Right atrium auricular region (tissue), 2 donors: ENCODE measurements at places on chromosomes 3 and 15.

GRCh38 chr15:94230883-94231722 lies at the start of gene MCTP2:
TSS of gene MCTP2 (plus strand) at chr15:94231561. CDS start at chr15:94298266, 66,705 bp downstream.
- no peaks in the 10 kb centered on the region for H3K36me3 ChIP-seq
- peaks cover 17% of the 10 kb centered on the region for H3K4me1 ChIP-seq
- no peaks in the 10 kb centered on the region for H3K27me3 ChIP-seq
- peak within 1 kb of the TSS; percentile 33 for H3K4me3 ChIP-seq
- peak; percentile 68 for DNase-seq

- no peaks in the 10 kb centered on the region for H3K27me3 ChIP-seq
- DNase-seq = no peak
- peak overlapping the region; percentile 37 for H3K27ac ChIP-seq
- H3K4me3 ChIP-seq = no peak overlapping the region
- no peaks in the 10 kb centered on the region for H3K36me3 ChIP-seq
Measured at GRCh38 chr3:42080453-42080872, 10.7 kb upstream of the TRAK1 start.

DNA sequence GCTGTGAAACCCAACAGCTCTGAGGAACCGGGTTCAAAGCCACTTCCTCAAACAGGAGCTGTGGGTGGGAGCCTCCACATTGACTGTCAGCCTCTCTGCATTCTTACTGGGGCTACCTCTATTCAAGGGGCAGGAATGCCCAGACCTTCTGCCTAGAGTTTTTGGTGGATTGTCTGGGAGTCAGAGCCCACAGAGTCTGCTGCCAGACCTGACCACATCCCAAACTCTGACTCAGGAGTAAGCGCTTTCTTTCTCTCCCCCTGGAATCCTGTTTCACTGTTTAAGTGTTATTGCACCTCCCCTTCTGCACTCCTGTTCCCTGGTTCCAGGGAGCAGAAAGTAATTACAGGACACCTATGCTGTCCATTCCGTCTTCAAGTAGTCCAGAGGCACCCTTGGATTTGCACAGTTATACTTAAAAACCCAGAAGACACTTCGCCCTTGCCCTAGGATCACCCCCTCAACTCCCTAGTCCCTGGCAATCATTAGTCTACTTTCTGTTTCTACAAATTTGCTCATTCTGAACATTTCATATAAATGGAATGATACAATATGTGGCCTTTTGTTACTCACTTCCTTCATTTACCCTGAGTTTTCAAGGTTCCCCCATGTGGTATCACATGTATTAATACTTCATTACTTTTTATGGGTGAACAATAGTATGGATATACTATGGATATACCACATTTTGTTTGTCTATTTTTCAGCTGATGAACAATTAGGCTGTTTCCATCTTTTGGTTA lies 37.9 kb upstream of the TJP1 start:
- no peaks in the 10 kb centered on the region for H3K4me1 ChIP-seq
- H3K27me3 ChIP-seq = no peaks in the 10 kb centered on the region
- no peak for DNase-seq
- peak overlapping the region; percentile 60 for H3K27ac ChIP-seq
- H3K36me3 ChIP-seq = no peaks in the 10 kb centered on the region

DNA sequence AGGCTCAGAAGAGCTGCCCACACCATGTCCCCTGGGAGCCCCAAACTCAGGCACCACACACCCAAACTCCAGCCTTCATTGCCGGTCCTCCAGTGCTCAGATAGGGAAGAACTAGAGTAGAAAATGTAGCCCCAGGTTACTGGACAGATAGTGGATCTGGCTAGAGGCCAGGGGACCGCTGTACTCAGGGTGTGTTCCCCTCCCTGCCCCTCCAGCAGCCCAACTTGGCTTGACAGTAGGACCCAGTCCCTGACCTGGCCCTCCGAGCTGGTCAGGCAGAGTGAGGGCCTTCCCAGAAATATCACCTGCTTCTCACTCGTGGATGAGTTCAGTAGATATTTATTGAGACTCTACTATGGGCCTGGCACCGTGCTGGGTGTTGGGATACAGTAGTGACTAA lies 100.0 kb downstream of the CORO2B start:
- H3K4me1 ChIP-seq = no peaks in the 10 kb centered on the region
- no peaks in the 10 kb centered on the region for H3K27me3 ChIP-seq
- no peak for DNase-seq
- H3K36me3 ChIP-seq = no peaks in the 10 kb centered on the region
- H3K4me3 ChIP-seq = no peak overlapping the region

GRCh38 chr15:101024073-101024695 lies 105.0 kb downstream of the LRRK1 start:
- H3K4me1 ChIP-seq = no peaks in the 10 kb centered on the region
- no peak overlapping the region for H3K4me3 ChIP-seq
- no peaks in the 10 kb centered on the region for H3K36me3 ChIP-seq
- H3K27me3 ChIP-seq = no peaks in the 10 kb centered on the region
- DNase-seq = peak; percentile 82
- peak overlapping the region; percentile 71 for H3K27ac ChIP-seq

- H3K27ac ChIP-seq = peak overlapping the region; percentile 97
- H3K27me3 ChIP-seq = no peaks in the 10 kb centered on the region
- DNase-seq = no peak
- no peaks in the 10 kb centered on the region for H3K36me3 ChIP-seq
- peaks cover 74% of the 10 kb centered on the region for H3K4me1 ChIP-seq
Measured at GRCh38 chr15:92906020-92906419, 5.9 kb downstream of the CHD2 start.

GRCh38 chr15:77837649-77838025 lies 204.9 kb upstream of the LINGO1 start:
- no peak overlapping the region for H3K4me3 ChIP-seq
- no peaks in the 10 kb centered on the region for H3K36me3 ChIP-seq
- no peak for DNase-seq
- no peaks in the 10 kb centered on the region for H3K27me3 ChIP-seq
- H3K27ac ChIP-seq = no peak overlapping the region

- H3K4me3 ChIP-seq = no peak overlapping the region
- no peaks in the 10 kb centered on the region for H3K36me3 ChIP-seq
- H3K27me3 ChIP-seq = no peaks in the 10 kb centered on the region
- DNase-seq = no peak
Measured at GRCh38 chr3:149401926-149402310, 24.5 kb upstream of the TM4SF1 start.

DNA sequence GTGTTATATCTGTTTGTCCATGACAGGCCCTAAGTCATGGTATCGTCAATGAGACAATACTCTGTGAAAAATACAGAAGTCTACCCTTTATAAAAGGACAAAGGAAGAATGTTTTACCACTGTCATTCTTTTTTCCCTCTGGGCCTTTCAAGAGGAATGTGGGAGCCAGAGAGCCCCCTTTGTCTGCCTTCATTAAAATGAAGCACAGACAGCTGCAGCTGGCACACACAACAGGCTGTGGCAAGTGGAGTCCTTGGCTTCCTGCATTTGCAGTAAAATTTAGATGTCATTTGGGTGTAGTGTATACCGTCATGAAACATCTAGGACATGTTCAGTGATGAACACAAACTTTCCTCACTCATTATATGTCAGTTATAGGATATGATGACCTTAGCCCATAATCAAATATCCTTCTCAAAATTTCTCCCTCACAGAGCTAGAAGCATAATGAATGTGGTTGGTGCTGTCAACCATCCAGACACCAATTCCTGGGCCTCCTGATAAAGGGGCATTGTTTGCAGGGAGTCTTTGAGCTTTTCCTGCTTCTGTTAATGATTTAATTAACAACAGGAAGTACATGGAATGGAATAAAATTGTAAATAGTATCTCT lies 76.4 kb downstream of the DHX36 start:
- no peak for DNase-seq
- H3K27me3 ChIP-seq = no peaks in the 10 kb centered on the region
- no peaks in the 10 kb centered on the region for H3K36me3 ChIP-seq
- H3K4me1 ChIP-seq = peaks cover 15% of the 10 kb centered on the region
- no peak overlapping the region for H3K27ac ChIP-seq
- no peak overlapping the region for H3K4me3 ChIP-seq

DNA sequence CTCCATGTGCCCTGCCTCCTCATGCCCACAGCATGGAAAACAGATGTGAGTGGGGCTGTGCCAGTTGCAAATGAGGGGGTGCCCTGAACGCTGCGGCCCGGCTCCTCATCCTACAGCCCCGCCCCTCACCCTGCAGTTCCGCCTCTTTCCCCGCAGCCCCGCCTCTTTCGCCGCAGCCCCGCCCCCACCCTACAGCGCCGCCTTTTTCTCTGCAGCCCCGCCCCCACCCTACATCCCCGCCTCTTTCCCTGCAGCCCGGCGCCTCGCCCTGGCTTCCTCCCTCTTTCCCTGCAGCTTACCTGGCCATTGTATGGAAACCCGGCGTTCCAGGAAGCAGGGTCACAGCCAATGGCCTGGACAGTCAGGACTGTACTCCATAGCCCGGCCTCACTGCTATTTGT lies 284.9 kb downstream of the TLE3 start:
- no peak overlapping the region for H3K27ac ChIP-seq
- H3K4me1 ChIP-seq = no peaks in the 10 kb centered on the region
- no peak overlapping the region for H3K4me3 ChIP-seq
- no peaks in the 10 kb centered on the region for H3K27me3 ChIP-seq
- DNase-seq = no peak

GRCh38 chr15:64288999-64289398 lies 67.0 kb downstream of the CSNK1G1 start:
- DNase-seq = no peak
- H3K27ac ChIP-seq = no peak overlapping the region
- no peaks in the 10 kb centered on the region for H3K4me1 ChIP-seq
- no peaks in the 10 kb centered on the region for H3K27me3 ChIP-seq
- no peaks in the 10 kb centered on the region for H3K36me3 ChIP-seq

- DNase-seq = no peak
- H3K27ac ChIP-seq = peak overlapping the region; percentile 99
- no peaks in the 10 kb centered on the region for H3K36me3 ChIP-seq
Measured at GRCh38 chr3:30604558-30604957, 1.8 kb upstream of the TGFBR2 start.

GRCh38 chr3:100317912-100318311 lies 16.6 kb upstream of the NIT2 start:
- H3K27me3 ChIP-seq = no peaks in the 10 kb centered on the region
- no peaks in the 10 kb centered on the region for H3K4me1 ChIP-seq
- no peak overlapping the region for H3K4me3 ChIP-seq
- no peak overlapping the region for H3K27ac ChIP-seq
- DNase-seq = no peak

GRCh38 chr3:12939137-12939536 lies 97.8 kb upstream of the RPL32 start:
- no peaks in the 10 kb centered on the region for H3K27me3 ChIP-seq
- H3K4me3 ChIP-seq = no peak overlapping the region
- no peaks in the 10 kb centered on the region for H3K4me1 ChIP-seq
- DNase-seq = no peak
